ENCODE measurements at places on chromosomes 3 and 15.

- DNase-seq, result no peak
Measured at GRCh38 chr3:19798324-19798723, 135.7 kb downstream of the EFHB start.

- no peak for DNase-seq
Measured at GRCh38 chr3:109178708-109179107, 42.2 kb downstream of the C3orf85 start.

DNA sequence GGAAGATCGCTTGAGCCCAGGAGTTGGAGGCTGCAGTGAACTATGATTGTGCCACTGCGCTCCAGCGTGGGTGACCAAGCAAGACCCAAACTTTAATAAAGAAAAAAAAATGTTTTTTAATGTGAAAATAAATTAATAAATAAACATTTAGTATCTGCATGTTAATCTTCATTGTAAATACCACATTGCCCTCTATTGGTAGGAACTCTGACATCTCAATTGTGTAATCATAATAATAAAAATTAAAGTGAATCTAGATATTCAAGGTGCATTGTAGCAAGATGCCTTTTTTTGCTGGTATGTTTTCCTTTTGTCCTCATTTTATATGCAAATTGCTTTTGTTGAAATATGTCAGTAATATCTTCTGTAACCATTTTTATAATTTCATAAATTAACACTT is 95.0 kb upstream of the LIMD1 start:
- no peak for DNase-seq

- no peak for DNase-seq
Measured at GRCh38 chr3:122219242-122219872, 35.9 kb downstream of the CASR start.

DNA sequence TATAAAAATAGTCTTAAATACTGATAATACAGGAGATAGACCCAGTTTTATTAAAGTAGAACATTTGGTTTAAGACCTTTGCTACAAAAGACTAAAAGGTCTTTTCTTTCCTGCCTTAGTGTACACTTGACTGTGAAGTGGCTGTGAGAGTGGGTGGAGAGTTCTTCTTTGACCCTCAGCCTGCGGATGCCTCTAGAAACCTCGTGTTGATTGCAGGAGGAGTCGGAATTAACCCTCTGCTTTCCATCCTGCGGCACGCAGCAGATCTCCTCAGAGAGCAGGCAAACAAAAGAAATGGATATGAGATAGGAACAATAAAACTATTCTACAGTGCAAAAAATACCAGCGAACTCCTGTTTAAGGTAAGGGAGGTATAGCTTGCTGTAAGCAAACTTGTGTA is 36.5 kb downstream of the OXNAD1 start:
- DNase-seq, result no peak

DNA sequence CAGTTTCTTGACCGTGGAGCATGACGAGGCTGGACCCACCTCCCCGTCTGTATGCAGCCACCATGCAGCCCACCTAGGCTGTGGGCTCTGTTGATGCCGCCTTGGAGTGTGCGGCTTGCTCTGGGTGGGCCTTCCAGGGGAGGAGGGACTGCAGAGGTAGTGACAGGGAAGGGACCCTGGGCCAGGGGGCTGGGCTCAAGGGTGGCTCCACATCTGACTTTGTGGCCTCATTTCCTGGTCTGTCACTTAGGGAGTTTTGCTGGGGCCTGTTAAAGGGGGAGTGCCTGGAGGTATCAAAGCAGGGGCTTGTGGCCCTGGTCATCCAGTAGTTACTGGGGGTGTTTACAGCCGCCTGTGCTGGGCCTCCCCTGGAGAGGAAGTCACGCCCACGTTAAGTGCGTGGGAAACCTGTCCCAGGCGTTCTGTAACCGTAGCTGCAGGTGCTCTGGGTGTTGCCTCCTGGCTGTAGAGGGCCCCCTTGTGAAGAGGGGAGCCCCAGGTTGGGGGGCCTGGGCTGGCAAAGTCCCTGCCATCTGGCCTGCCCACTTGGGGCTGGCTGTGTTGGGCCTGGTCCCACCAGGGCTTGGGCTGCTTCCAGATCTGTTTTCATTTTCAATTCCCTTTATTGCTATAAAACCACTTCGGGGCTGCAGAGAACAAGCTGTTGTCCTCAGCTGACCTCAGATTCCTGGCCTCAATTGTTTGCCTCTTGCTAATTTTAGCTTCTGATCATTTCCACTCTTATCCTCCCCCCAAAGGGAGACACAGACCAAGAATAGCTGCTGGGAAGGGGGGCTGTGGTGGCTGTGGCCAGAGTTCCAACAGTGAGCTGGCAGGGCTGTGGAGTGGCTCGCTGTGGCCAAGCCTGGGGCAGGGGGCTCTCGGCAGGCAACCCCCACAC is 26.5 kb downstream of the KLF13 start:
- no peak for DNase-seq

GRCh38 chr15:57284535-57284934 is 91.8 kb upstream of the CGNL1 start:
- DNase-seq, result no peak

- no peak for DNase-seq
Measured at GRCh38 chr3:126057936-126058335, 26.0 kb downstream of the SLC41A3 start.

GRCh38 chr15:64131547-64131946 is 20.0 kb upstream of the SNX22 start:
- DNase-seq, result no peak

- DNase-seq, result no peak
Measured at GRCh38 chr3:59913645-59914044, 863.8 kb upstream of the CFAP20DC start.

GRCh38 chr3:46102059-46102779 is 74.9 kb upstream of the XCR1 start:
- no peak for DNase-seq

DNA sequence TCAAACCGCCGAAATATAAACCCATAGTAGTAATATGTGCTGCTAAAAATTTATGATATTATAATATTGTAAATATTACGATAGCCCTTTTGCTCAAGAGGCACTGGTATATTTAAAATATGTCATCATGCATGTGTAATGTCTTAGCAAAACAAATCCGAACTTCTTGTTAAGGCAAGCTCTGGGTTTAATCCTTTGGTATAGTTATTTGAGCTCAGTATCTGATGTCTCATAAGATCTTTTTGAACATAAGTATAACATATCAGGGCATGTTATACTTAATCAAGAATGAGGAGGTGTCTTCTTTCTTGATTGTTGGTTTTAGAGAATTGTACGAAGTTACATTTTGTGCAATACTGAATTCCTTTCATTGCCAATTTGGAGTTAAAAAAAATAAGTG is 154.1 kb upstream of the CBLB start:
- DNase-seq, result no peak

- DNase-seq, result peak; percentile 47
Measured at GRCh38 chr3:4043867-4044575, 244.8 kb downstream of the LRRN1 start.

DNA sequence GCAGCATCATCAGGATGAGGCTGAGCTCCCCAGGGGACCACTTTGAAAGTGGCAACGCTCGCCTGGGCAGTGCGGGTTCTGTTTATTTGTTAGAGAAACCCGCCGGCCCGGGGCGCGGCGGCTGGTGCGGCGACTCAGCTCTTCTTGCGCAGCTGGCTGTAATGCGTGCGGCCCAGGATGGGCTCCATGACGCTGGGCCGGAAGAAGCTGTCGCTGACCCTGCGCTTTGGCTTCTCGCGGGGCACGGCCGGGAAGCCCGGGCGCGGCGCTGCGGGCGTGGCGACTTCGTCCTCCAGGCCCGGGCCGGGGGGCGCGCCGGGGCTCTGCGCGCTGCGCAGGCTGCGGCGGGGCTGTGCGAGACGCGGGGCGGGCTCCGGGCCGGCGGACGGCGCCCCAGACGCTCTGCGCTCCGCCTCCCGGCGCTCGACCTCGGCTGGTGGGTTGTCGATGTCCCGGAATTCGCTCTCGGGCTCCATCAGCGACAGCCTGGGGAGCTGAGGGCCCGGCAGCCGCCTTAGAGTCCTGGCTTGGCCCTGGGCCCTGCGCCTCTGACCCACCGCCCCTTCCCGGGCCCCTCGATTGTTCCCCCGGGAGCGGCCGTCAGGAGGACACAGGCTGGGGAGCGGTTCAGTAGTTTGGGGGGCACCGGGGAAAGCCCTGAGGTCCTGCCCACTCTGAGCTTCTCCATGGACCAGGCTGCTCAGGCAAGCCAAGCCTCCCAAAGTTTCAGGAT is 10.3 kb upstream of the KIF7 start:
- peak; percentile 74 for DNase-seq

DNA sequence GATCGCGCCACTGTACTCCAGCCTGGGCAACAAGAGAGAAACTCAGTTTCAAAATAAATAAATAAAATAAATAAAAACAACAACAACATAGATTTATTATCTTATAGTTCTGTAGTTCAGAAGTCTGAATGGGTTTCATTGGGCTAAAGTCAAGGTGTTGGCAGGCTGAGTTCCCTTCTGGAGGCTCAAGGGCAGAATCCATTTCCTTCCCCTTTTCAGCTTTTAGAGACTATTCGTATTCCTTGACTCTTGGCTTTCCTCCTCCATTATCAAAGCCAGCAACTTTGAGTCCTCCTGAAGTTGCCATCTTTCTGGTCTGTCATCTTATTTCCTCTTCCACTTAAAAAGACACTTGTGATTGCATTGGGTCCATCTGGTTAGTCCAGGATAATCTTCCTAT is 12.1 kb downstream of the BLM start:
- DNase-seq, result no peak

GRCh38 chr15:65634356-65634755 is 12.6 kb downstream of the SLC24A1 start:
- peak; percentile 13 for DNase-seq

DNA sequence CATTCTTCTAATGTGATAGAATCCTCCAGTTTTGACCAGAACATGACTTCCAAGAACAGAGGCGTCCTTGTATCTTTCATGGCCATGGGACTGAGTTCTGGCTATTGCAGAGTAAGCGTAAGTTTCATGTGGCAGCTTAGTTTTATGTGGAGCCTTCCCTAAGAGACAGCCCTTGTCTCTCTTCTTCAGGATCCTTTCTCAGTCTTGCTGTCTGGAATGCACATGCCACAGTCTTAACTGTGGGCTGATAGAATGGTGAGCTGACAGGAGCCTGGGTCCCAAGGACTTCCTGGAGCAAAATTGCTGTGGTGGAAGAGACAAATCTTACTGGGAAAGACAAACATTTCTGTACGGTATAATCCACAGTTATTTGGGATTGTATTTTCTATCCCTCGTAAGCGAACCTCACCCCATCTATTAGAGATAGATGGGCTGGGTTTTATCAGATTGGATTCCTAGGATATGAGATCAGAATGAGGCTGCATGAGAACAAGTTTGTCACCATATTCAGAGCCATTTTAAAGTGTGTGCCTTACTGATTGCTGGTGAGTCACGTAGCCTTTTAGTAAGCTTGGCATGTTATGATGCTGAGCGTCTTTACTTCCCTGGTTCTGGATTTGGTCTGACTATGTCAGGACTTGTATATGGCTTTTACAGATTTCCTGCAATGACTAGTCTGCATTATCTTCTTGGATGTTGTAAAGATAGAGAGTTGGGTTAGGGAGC is 32.8 kb downstream of the CDIN1 start:
- DNase-seq, result peak; percentile 39

DNA sequence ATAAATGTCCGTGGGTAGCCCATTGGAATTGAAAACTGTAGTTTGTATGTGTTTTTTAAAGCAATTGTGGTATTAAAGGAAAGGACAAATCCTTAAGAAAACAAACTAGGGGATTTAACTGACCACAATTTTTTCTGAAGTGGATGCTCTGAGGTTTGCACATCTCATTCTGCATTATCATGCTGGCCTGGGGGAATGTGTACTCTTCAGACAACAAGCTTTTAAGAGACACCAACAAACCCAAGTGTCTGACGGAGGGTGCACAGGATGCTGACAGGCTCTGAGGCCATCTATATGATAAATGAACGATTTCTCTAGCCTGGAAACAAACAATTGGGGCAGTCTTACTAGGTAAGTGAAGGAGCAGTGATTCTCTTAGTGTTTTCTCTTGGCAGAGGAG is 9.1 kb downstream of the LINS1 start:
- no peak for DNase-seq

- no peak for DNase-seq
Measured at GRCh38 chr3:101865751-101866509, 16.6 kb downstream of the NFKBIZ start.

GRCh38 chr3:122299872-122300460 is 25.1 kb upstream of the CSTA start:
- DNase-seq, result peak; percentile 55

- DNase-seq, result no peak
Measured at GRCh38 chr3:159948429-159949144, 40.0 kb upstream of the IL12A start.

GRCh38 chr3:29067007-29067406 is 213.9 kb upstream of the RBMS3 start:
- peak; percentile 20 for DNase-seq

DNA sequence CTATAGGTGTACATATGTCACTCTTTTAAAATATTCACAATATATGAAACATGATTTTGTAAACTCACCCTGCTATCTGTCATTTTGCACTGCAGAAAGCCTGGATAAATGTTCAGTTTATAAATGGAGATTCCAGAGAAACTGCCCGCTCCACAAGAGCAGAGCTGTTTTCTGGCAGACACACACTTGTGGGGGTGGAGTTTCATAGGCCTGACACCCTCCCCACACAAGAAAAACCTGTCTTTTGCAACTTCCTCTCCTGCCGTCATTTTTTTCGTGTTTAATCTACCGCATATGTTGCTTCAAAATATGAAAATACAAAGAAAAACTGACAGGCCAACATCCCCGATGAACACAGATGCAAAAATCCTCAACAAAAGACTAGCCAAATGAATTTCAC is 479.0 kb downstream of the GABRG3 start:
- DNase-seq, result no peak

GRCh38 chr15:63905558-63906265 is 72.0 kb upstream of the HERC1 start:
- DNase-seq, result no peak

- no peak for DNase-seq
Measured at GRCh38 chr3:157559401-157559800, 56.2 kb upstream of the VEPH1 start.

- DNase-seq, result peak; percentile 23
Measured at GRCh38 chr3:179768080-179768479, 115.2 kb downstream of the USP13 start.

DNA sequence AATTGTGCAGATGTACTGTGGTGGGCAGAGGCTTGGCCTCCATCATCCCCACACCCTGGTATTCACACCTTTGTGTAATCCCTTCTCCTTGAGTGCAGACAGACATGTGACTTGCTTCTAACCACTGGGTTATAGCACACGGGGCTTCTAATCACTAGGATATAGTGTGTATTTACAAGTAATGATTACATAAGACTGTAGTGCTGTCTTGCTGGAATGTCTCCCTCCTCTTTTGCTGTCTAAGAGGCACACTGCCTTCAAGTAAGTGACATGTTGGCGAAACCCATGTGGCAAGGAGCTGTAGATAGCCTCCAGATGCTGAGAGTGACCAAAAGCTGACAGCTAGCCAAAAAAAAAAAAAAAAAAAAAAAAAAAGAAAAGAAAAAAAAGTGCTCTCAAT is 542.7 kb upstream of the MDFIC2 start:
- no peak for DNase-seq

- DNase-seq, result peak; percentile 17
Measured at GRCh38 chr15:36831904-36832287, 252.5 kb downstream of the CDIN1 start.

DNA sequence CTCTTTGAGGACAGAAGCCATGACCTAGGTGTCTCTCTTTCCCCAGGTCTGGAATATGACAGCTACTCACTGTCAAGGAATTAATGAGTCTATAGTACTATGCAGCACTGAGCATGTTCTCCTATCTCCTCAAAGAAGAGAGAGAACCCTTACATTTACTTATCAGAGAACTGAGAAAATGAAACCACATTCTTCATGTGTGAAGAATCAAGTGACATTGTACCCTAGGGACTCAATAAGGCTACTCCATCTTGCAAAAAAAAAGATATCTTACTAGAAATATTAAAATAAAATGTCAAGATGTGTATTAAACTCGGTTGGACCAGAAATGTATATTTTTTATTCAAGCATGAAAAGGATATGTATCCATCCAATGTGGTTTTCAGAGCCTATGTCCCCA is 133.2 kb upstream of the COL8A1 start:
- no peak for DNase-seq

Data from trophoblast cell (in vitro differentiated cells and primary cell).